ENCODE measurements at places on chromosomes 16 and 17.

DNA sequence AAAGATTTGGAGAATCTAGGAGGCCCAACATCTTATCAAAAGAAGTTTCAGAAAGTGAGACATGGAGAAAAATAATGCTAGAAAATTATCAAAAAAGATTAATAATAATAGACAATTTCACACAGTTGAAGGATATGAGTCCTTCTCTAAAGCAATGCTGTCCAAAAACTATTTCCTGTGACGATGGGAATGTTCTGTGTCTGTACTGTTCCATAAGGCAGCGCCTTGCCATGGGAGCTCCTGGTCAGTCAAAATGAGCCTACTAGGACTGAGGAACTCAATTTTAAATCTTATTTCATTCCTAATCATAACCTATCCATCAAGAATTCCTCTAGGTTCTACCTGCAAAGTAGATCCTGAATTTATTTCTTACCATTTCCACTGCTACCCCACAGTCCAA, 49.0 kb downstream of the CACNG1 start:
- no peak for DNase-seq

DNA sequence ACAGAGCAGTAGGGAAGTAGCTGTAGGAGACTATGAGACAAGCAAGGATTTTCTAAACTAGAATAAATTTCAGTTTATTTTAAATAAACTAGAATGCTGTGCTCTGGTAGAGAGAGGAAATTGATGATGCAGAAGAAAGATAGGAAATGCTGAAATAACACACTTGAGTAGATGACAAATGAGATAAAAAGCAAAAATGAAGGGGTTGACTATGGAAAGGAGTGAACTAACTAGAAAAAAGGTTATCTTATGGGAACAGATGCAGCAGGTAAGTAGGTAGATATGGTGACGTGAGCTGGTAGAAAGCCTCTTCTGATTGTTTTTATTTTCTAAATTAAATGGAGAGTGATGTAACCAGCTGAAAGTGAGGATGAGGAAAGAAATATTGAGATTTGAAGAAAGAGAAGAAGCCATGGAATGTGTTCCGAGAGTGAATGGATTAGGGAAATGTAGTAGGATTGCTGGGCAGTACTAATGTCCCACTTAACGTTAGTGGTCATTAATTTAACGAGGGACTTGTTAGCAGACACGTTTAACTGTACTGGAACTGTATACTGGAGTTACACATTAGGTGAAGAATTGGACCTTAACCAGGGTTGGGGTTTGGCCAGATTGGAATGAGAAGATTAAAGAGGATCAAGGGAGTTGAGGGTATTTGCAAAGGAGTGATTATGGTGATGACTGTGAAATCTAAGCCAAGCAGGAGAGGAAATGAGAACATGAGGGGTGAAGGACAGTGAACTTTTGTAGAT, 196.5 kb downstream of the TANC2 start:
- DNase-seq: no peak

DNA sequence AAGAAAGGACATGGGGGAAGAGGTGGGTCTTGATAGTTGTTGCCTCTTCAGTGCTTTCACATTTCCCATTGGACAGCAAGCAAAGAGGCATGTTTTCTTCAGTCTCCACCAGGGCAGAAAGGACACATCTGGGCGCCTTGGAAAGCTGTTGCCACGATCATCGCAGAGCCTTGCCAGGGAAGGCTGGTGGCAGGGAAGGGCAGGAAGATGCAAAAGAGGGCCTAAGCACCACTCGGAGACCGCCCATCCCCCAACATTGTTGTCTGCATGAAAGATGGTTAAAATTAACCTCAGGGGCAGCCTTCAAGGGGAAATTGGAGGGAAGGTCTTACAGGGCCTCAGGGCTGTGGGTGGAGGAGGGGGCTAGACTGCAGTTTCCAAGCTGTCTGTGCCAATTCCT, 114.2 kb downstream of the SOX9 start:
- DNase-seq: no peak

DNA sequence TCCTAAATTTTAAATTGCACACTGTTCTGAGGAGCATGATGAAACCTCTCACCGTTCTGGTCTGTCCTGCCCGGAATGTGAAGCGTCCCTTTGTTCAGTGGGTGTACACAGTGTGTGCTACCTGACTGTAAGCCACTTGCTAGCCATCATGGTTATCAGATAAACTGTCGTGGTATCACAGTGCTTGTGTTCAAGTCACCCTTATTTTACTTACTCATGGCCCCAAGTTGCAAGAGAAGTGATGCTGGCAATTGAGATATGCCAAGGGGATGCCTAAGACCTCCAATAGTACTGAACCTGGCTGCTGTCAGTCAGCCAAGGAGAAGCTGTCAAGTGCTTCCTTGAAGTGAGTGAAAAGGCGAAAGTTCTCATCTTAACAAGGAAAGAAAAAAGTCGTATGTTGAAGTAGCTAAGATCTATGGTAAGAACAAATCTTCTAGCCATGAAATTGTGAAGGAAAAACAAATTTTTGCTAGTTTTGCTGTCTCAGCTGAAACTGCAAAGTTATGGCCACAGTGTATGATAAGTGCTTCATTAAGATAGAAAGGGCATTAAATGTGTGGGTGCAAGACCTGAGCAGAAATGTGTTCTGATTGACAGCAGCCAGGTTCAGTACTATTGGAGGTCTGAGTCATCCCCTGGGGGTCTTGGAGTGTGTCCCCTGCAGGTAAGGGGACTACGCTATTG, 5.8 kb downstream of the PIK3R6 start:
- no peak for DNase-seq

DNA sequence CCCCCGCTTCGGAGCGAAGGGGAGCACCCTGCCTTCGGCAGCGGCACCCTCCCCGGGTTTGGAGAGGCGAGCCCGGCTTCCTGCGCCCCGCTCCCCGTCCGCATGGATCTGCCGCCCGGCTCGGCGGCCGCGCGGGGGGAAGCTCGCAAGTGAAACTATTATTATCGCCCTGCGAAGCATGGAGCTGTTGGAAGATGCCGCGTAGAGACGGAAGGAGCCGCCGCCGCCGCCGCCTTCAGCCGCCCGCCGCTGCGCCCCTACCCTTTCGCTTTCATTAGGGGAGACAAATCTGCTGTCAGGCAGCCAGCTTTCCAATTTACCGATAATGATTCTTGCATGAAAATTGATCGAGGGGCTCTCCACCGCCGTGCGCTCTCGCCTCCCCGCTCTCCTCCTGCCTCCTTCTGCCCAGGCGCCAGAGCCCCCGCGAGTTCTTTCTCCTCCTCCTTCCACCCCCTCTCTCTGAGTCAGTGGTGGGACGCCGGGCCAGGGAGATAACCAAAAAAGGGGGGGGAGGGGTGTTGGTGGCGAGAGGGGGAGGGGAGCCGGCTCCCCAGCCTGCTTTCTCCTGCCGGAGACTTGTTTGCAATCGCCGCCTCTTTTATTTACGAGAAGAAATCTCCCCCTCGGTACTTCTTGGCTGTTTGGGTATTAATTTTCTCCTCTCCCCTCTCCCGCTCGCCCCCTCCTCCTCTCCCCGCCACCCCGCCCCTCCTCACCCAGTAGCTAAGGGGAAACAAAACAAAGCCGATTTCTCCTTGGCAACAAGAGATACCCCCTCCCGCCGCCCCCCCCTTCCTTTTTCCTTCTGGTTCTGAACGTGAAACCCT, 58.0 kb upstream of the GSE1 start:
- DNase-seq: peak; percentile 76

DNA sequence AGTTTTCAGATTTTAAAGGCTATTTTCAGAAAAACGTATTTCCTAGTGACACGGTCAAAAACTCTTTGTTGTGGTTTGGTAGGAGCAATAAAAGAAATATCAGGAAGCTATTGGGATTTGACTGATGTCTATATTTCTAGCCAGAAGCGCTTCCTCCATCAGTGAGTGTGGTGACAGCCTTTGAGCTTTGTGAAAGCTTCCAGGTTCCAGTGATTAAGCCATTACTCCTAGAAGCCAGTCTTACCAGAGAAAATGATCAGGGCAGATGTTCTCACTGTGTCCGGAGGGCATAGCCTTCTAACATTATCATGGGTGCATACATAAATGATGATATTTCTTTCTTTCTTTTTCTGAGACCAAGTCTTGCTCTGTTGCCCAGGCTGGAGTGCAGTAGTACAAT, 39.6 kb downstream of the MAP2K6 start:
- DNase-seq: no peak
